ENCODE measurements at places on chromosomes 5 and 9. TPM values are rescaled to one million over a fixed set of nuclear protein-coding genes. Genes with fewer than 3 reads are reported as not detected.

Gene ABCA1
- total RNA-seq = 0.05 TPM

Gene SNX18
- 18.1 TPM for total RNA-seq

Gene PTGS1
- total RNA-seq = 0.43 TPM

Gene ADGRD2
- total RNA-seq = not detected

Gene SMC5
- total RNA-seq = 43.0 TPM

Gene PCDHB9
- total RNA-seq = not detected

Gene SLC34A1
- total RNA-seq = 0.11 TPM

Gene HK3
- total RNA-seq = 0.39 TPM

All from T-helper 2 cell treated with Interferon-gamma antibody and Interleukin-4, amounts not matched to agents 100 ng/mL and 5 ng/mL, for 36 hours (primary cell).